Hepatocyte (in vitro differentiated cells): ENCODE measurements at places on chromosomes 4 and X. TPM values are rescaled to one million over a fixed set of nuclear protein-coding genes. Genes with fewer than 3 reads are reported as not detected.
A peak's percentile ranks its signal among the peaks of the same experiment; 100 is the strongest.

Gene SLAIN2
- total RNA-seq, result 67.6 and 101 TPM in 2 replicates

Gene MAML3
- total RNA-seq, result 8.7 and 11.2 TPM in 2 replicates

Gene INPP4B
- 7.1 and 8.6 TPM in 2 replicates for total RNA-seq

Gene TLR10
- not detected in 2 replicates for total RNA-seq

Gene STOX2
- 7.5 and 7.9 TPM in 2 replicates for total RNA-seq

Gene C4orf51
- not detected in 2 replicates for total RNA-seq

Gene KLB
- total RNA-seq, result 18.2 and 20.3 TPM in 2 replicates

Gene PPEF1
- 0.36 and 3.1 TPM in 2 replicates for total RNA-seq

Gene AWAT2
- not detected in 2 replicates for total RNA-seq

Gene PNMA6F
- not detected in 2 replicates for total RNA-seq

Gene UPF3B
- 3.3 and 4.3 TPM in 2 replicates for total RNA-seq

Gene HSPA4L
- total RNA-seq, result 2.7 and 3.5 TPM in 2 replicates

DNA sequence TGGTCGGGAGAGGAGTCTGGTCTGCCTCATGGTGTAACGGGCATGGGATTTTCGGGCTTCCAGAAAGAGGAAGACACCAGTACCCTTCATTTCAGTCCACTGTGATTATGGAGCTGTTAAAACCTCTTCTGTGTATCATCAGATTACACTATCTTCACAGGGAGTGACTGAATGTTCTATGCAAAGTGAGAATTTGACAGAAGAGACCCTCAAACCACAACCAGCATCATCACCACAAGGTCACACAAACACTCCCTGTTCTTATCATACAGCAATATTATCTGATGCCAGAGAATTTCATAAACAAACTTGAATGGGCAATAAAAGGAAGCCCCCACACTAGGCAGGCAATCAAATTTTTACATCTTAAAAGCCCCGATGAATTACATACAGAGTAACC is 164.2 kb downstream of the PDGFRA start:
- H3K4me1 ChIP-seq, result no peaks in the 10 kb centered on the region
- H3K4me3 ChIP-seq, result no peak overlapping the region
- no peaks in the 10 kb centered on the region for H3K36me3 ChIP-seq
- DNase-seq, result no peak

DNA sequence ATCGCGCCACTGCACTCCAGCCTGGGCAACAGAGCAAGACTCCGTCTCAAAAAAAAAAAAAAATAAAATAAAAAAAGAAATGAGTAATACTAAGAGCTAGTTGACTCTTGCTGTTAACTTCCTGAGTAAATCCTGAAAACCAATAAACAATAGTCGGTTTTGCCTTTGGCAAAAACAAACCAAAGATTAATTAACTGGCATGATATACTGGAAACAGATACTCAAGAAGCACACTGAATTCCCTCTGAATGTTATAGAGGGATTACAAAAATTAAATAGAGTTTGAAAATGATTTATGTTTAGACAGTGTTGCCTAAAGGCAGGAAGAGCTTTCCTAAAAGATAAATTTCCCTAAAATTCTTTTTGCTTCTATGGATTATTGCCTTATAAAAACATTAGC is 1702.3 kb downstream of the STIM2 start:
- H3K4me1 ChIP-seq, result no peaks in the 10 kb centered on the region
- no peaks in the 10 kb centered on the region for H3K36me3 ChIP-seq
- no peak overlapping the region for H3K27ac ChIP-seq
- no peaks in the 10 kb centered on the region for H3K27me3 ChIP-seq

DNA sequence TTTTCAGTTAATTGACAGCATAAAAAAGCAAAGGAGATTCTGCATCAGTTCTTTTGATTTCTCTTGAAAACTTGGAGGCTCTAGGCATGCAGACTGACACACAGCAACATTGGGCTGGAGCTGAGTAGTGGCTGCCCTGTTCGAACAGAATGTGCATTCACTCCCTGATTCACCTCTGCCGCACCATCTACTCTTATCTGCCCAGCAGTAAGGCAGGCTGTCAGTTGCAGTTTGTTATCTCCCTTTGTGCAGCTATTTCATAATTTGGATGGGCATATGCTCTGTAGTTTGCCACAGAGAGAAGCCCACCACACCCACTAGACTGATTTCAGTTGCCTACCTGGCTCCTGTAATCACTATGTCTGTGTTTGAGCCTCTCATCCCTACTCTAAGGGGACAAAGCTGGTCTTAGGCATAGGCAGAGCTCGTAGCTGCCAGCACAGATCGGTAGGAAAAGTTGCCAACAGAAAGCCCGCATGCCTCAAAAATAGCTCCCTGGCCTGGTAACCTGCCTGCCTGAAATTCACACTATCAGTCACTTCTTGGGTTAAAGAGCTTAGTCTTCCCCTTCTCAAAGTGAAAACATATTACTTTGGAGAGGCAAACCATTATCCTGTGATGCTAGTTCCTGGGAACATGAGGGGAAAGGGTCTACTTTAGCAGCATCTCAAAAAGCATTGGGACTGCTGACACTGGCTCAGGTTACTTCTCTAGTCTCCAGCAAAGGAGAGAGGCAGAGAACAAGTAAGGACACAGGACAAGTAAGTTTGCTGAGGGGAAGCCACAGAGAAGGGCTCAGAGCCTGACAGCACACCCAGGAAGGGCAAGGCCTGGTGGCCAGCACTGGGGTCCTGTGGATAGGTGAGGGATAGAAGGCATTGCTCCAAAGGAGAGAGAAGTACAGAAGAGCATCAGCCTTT is 75.9 kb upstream of the TMEM164 start:
- no peak overlapping the region for H3K27ac ChIP-seq
- DNase-seq, result no peak
- H3K4me3 ChIP-seq, result no peak overlapping the region
- H3K36me3 ChIP-seq, result no peaks in the 10 kb centered on the region
- H3K27me3 ChIP-seq, result no peaks in the 10 kb centered on the region
- no peaks in the 10 kb centered on the region for H3K4me1 ChIP-seq

- H3K4me3 ChIP-seq, result no peak overlapping the region
- no peaks in the 10 kb centered on the region for H3K4me1 ChIP-seq
- no peaks in the 10 kb centered on the region for H3K36me3 ChIP-seq
- no peak for DNase-seq
- no peaks in the 10 kb centered on the region for H3K27me3 ChIP-seq
Observed at GRCh38 chr4:94668724-94669123, 89.0 kb upstream of the BMPR1B start.

- peaks cover 5% of the 10 kb centered on the region for H3K27me3 ChIP-seq
- no peak for DNase-seq
- H3K27ac ChIP-seq, result no peak overlapping the region
- H3K36me3 ChIP-seq, result no peaks in the 10 kb centered on the region
- no peak overlapping the region for H3K4me3 ChIP-seq
- no peaks in the 10 kb centered on the region for H3K4me1 ChIP-seq
Observed at GRCh38 chr4:15897577-15897976, 41.0 kb downstream of the FGFBP1 start.

GRCh38 chr4:21768349-21769310 is 179.9 kb downstream of the KCNIP4 start:
- H3K36me3 ChIP-seq, result no peaks in the 10 kb centered on the region
- DNase-seq, result peak; percentile 54
- no peak overlapping the region for H3K27ac ChIP-seq
- H3K4me1 ChIP-seq, result no peaks in the 10 kb centered on the region
- H3K4me3 ChIP-seq, result no peak overlapping the region
- H3K27me3 ChIP-seq, result no peaks in the 10 kb centered on the region

GRCh38 chrX:47242321-47242720 is 9.5 kb downstream of the USP11 start:
- no peaks in the 10 kb centered on the region for H3K27me3 ChIP-seq
- H3K36me3 ChIP-seq, result no peaks in the 10 kb centered on the region
- H3K4me1 ChIP-seq, result no peaks in the 10 kb centered on the region
- no peak for DNase-seq
- H3K4me3 ChIP-seq, result no peak overlapping the region
- no peak overlapping the region for H3K27ac ChIP-seq

DNA sequence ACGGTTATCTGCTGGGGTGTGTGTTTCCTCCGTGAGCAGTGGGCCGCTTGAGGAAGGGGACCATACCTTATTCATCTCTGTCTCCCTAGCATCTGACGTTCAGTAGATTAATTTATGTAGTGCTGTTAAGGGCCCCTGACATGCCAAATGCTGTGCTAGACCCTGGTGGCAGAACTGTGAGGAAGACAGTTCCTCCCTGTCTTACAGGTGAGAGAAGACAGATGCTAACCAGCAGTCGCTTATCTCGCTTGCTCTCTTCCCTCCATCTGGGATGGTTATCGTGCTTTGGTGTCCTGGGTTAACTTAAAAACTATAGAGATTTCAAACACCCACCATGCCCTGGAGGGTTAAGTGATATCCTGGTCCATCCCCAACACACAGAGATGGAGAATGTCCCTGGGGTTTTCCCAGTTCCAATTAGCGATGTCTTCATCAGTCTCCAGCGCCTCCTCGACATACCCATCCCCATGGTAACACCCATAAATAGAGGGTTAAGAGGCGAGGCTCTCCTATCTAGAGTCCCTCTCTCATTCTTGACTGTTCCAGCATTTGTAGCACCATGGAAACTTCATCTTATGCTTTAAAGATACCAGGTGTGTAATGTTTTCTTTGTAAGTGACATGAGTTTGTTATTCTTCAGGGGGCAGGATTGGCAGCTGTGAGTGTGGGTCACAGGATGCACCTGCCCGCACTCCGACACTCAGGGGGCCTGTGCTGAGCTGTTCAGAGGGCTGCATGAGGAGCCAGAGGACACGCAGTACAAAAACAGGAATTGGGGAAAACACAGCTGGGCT is 135.2 kb downstream of the STK32B start:
- H3K36me3 ChIP-seq, result no peaks in the 10 kb centered on the region
- no peak overlapping the region for H3K4me3 ChIP-seq
- H3K4me1 ChIP-seq, result no peaks in the 10 kb centered on the region
- no peak overlapping the region for H3K27ac ChIP-seq
- no peak for DNase-seq
- no peaks in the 10 kb centered on the region for H3K27me3 ChIP-seq

DNA sequence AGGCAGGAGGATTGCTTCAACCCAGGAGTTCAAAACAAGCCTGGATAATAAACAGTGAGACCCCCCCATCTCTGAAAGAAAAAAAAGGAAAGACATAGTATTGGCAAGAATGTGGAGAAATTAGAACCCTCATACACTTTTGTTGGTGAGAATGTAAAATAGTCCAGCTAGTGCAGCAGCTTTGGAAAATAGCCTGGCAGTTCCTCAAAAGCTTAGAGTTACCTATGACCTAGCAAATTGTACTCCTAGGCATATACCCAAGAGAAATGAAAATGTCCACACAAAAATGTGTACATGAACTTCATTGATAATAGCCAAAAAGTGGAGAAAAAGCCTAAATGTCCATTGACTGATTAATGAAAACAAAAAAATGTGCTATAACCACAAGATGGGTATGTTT is 21.3 kb downstream of the THAP9 start:
- no peaks in the 10 kb centered on the region for H3K4me1 ChIP-seq
- H3K4me3 ChIP-seq, result no peak overlapping the region
- H3K27me3 ChIP-seq, result no peaks in the 10 kb centered on the region
- no peaks in the 10 kb centered on the region for H3K36me3 ChIP-seq

DNA sequence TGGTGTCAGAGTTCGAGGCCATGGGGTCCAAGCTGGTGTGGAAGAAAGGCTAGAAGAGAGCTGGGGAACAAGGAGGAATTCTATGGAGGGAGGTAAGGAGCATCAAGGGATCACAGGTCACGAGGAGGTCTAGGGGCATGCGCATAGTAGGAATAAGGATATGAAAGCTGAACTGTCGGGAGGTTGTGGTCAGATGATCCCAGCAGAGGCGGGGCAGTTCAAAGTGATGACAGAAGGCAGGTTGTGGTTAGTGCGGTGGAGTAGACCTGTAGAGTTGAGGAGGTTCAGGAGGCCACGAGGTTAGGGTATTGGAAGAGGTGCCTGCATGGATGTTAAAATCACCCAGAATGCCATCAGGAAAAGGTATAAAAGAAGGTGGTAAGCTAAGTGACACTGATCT is 156.3 kb downstream of the TMEM164 start:
- H3K4me3 ChIP-seq, result no peak overlapping the region
- no peak overlapping the region for H3K27ac ChIP-seq
- no peaks in the 10 kb centered on the region for H3K27me3 ChIP-seq
- no peaks in the 10 kb centered on the region for H3K4me1 ChIP-seq

DNA sequence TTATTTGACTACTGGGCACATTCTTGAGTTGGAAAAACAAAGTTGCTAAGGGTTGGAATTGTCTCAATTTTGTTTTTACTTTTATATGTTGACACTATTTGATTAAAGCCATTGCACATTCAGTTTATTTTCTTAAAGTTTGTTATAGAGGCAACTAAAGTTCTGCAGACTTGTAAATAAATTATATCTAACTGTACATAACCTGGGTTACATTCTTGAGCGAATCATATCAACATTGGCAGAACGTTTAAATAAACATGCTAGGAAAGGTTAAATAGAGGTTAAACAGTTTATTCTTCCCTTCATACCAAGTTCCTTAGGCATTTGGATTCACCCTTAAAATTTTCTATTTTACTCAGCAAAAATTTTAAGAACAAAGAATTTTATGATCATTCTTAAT is 74.5 kb downstream of the UCHL1 start:
- H3K27ac ChIP-seq, result no peak overlapping the region
- H3K27me3 ChIP-seq, result no peaks in the 10 kb centered on the region
- no peak for DNase-seq
- H3K36me3 ChIP-seq, result no peaks in the 10 kb centered on the region
- H3K4me3 ChIP-seq, result no peak overlapping the region
- no peaks in the 10 kb centered on the region for H3K4me1 ChIP-seq

- H3K27ac ChIP-seq, result no peak overlapping the region
- H3K4me1 ChIP-seq, result no peaks in the 10 kb centered on the region
- no peaks in the 10 kb centered on the region for H3K27me3 ChIP-seq
Observed at GRCh38 chr4:149765630-149766029, 50.0 kb downstream of the IQCM start.

- peak; percentile 67 for DNase-seq
- H3K4me1 ChIP-seq, result no peaks in the 10 kb centered on the region
- H3K27ac ChIP-seq, result no peak overlapping the region
- H3K27me3 ChIP-seq, result no peaks in the 10 kb centered on the region
- H3K4me3 ChIP-seq, result no peak overlapping the region
- H3K36me3 ChIP-seq, result no peaks in the 10 kb centered on the region
Observed at GRCh38 chr4:133483600-133484246, 334.6 kb downstream of the PCDH10 start.

GRCh38 chr4:44985152-44985551 is 258.8 kb upstream of the GNPDA2 start:
- no peak for DNase-seq
- H3K4me3 ChIP-seq, result no peak overlapping the region
- H3K36me3 ChIP-seq, result no peaks in the 10 kb centered on the region
- H3K4me1 ChIP-seq, result no peaks in the 10 kb centered on the region

DNA sequence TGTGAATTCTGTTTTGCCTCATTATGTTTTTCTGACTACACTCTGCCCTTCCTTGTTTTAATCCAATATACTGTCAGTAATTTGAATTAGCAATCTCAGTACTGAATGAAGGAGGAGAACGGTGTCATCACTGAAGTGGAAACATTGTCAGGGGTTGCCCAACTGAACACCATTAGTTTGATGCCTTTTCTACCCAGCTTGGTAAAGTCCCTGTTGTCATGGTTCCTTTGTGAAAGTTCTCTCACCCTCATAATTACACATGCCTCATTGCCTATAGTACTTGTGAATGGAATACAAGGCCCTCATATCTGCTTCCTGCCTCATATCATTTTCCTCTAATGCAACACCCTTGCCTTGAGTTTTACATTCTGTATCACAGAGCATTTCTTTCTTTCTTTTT is 76.9 kb downstream of the RRAGB start:
- no peaks in the 10 kb centered on the region for H3K4me1 ChIP-seq
- no peaks in the 10 kb centered on the region for H3K27me3 ChIP-seq
- no peaks in the 10 kb centered on the region for H3K36me3 ChIP-seq
- DNase-seq, result no peak
- no peak overlapping the region for H3K27ac ChIP-seq

GRCh38 chrX:49308604-49309269 is 5.3 kb downstream of the GAGE10 start:
- H3K36me3 ChIP-seq, result no peaks in the 10 kb centered on the region
- peaks cover 7% of the 10 kb centered on the region for H3K4me1 ChIP-seq
- H3K27ac ChIP-seq, result peak overlapping the region; percentile 71
- H3K4me3 ChIP-seq, result no peak overlapping the region
- no peaks in the 10 kb centered on the region for H3K27me3 ChIP-seq
